ENCODE measurements at places on chromosomes 1 and 21.

- DNase-seq: no peak
Observed at GRCh38 chr1:5620997-5621396, 371.2 kb downstream of the NPHP4 start.

DNA sequence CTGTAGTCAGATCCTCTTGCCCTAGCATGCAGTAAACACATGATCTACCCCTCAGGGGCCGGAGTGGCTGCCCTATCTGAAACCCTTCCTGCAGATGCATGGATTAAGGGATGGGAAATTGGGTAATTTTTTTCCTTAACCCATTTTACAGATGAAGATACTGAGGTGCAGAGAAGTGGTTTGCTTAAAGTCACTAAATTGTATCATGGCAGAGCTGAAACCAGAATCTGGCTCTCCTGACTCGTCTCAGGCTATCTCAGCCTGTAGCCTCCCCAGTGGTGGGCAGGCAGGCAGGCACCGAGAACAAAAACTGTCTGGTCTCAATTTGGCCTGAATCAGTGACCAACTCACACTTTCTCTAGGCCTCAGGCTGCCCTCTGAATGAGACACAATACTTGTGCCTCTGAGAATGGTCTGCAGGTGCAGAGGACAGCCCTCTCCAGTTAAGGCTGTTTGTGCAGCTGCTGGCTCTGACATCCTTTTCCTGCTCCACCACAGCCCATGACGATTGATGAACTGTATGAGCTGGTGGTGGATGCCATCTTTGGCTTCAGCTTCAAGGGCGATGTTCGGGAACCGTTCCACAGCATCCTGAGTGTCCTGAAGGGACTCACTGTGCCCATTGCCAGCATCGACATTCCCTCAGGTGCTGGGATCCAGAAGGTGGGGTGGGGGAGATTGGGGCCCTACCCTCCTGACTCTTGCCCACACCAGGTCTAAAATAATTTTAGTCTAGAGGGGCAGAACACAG lies 1.5 kb downstream of the NAXE start:
- DNase-seq: no peak

DNA sequence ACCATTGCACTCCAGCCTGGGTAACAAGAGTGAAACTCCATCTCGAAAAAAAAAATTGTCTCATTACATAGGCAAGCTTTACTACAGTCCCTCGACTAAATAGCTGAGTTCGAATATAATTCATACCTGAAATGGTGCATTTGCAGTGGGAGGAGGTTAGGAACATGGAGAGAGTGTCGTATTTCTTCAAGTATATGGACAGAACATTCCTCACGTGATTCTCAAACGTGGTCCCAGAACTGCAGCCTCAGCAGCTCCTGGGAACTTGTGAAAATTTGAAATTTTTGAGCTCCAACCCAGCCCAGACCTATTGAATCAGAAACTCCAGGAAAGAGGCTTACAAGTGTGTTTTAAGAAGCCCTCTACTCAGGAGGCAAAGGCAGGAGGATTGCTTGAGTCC lies 7.2 kb downstream of the CDA start:
- DNase-seq: no peak

GRCh38 chr1:100585786-100586185 lies 47.8 kb downstream of the GPR88 start:
- no peak for DNase-seq

GRCh38 chr1:110630839-110631663 lies 24.9 kb upstream of the KCNA2 start:
- no peak for DNase-seq

- DNase-seq: no peak
Observed at GRCh38 chr1:151720974-151721787, at the start of gene RIIAD1. Gene RIIAD1 (plus strand): TSS chr1:151721522. CDS start chr1:151721537, 15 bp downstream.

- no peak for DNase-seq
Observed at GRCh38 chr21:31780944-31781343, 49.0 kb upstream of the SCAF4 start.

DNA sequence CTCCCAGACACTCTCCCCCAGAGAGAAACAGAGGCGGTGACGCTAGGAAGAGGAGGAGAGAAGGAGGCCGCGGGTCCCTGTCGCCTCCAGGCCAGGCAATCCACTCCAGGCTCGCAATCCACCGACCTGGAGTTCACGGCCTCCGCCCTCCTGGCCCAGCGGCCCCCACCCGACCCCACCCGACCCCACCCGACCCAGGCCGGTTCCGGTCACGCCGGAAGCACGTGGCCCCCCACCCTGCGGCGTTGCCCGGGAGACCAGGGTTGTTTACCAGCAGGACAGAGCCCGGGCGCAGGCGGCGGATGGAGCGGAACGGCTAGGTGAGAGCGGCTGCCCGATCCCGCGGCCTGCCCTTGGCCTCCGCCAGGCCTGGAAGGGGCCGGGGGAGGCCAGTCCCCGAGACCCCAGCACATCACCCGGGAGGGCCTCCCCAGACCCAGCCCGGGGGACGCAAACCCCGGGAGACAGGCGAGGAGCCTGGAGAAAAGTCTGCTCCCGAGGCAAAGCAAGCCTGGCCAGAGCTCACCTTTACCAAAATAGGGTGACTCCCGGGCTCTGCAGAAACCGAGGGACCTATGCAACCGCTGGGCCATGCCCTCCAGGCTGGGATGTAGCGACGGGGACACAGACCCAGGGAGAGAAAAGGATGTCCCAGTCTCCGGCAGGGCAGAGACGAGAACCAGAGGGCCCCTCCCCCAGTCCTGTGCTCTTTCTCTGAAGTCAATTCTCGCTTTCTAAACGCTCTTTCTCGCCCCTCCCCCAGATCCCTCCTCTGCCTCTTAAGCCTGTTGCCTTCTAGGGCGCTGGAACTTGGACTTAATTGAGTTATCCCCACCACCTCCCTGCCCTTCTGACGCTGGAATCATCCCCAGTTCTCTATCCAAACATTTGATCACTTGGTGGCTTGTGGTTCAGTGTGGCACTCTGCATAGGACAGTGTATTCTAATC lies at the start of the genes PLA2G2C and UBXN10:
PLA2G2C (minus strand) TSS at position 685 of the 949 bp plus-strand sequence. CDS start 9,155 bp downstream, outside the sequence.
UBXN10 (plus strand) TSS at position 263 of the 949 bp plus-strand sequence. CDS start 4,466 bp downstream, outside the sequence.
- DNase-seq: no peak

DNA sequence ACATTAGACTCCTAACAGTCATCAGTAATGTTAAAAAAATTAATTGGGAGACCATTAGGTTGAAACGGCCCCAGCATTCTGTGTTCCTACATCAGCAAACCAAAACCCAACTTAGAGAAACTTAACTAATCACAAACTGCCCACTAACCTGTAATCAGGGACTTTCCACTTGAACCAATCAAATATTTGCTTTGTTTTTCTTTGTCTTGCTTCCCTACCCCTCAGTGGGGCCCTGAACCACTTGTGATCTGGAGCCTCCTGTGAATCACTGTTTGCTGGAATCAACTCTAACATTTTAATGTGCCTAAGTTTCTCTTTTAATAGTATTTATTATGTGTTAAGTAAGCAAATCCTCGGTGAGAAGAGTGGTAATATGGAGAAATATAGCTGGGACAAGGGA lies 64.0 kb downstream of the ABCA4 start:
- DNase-seq: no peak

DNA sequence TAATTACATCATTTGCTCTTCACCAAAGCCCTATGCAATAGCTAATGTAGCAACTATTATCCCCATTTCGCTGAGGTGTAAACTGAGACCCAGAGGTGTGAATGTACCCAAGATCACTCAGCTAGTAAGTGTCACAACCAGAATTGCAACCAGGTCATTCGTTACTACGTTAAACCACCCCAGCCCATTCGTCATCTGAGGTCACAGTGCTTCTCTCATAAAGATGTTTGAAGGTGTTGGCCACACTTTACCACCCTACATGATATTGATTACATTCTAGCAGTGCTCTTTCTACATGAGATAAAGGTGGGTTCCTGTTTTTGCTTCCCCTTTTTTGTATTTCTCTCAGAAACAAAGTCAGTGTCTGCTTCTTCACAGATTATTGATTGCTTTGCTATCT lies 195.3 kb downstream of the ZBTB18 start:
- no peak for DNase-seq

DNA sequence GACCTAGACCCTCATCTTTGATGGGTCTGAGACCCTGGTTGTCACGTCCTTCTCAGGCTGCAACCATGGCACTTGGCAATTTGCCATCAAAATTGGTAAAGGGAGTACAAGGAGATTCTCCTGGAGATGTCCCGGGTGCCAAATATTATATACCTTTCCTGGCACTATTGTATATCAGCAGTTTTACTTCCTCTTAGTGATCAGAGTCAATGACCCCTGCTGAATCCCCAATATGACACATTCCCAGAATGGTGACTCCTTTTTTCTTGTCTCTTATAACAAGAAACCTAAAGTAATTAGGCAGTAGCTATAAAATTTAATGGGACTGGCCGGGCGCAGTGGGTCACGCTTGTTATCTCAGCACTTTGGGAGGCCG lies 39.6 kb upstream of the CDC42BPA start:
- DNase-seq: no peak

DNA sequence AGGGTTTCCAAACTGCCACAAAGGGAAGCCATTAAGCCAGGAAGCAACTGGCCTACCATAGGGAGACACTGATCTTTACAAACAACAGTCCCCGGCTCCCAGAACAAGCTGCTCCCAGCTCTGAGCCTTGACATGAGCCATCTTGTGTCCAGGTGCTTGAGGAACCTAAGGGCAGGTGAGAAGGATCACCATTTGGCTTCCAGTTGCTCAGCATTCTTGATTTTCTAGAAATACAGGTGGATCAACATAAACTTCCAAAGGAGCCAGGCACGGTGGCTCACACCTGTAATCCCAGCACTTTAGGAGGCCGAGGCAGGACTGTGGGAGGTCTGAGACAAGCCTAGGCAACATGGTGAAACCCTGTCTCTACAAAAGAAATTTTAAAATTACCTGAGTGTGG lies 21.6 kb downstream of the ZBTB17 start:
- DNase-seq: no peak

DNA sequence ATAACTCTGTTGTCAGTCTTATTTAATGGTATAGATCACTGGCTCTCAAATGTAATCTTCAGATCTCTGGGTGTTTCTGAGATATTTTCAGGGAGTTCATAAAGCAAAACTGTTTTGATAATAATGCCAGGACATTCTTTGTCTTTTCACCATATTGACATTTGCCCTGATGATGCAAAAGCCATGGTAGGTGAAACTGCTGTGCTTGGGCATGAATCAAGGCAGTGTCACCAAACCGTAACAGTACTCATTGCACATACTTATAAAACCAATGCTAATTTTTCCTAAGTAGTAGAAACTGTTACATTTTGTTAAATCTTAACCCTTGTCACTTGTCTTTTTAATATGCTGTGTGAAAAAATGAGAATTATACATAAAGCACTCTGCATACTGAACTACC lies 76.0 kb downstream of the RPS6KC1 start:
- DNase-seq: no peak

GRCh38 chr1:19450811-19451515 lies 34.4 kb downstream of the CAPZB start:
- DNase-seq: no peak

DNA sequence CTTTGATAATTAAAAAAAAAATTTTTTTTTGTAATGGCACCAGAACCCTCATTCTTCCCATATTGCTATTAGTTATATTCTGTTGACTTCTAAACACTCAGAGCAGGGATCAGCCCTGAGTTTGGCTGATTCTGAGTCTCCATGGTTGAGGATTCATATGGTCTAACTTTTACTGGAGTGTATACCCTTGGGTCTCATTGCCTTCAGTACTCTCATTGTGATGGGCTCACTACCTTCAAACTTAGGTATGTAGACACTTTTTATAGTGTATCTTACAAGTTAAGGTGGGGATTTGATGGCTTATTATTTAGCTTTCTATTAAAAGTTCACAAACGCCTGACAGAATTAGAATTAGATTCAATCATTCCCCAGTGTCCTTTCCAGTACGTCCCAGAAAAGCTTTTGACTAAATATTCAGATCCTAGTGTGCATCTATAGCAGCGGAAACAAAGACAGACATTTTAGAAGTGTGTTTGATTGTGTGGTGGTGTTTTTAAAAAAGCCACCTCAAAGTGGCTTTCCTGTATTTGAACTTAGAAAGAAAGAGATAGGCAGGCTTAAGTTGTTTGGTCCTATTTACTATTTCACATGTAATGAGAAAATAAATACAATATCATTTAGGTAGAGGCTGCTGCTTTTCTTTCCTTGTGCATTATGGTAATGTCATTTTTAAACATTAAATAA lies 1.4 kb downstream of the MACF1 start:
- DNase-seq: no peak

DNA sequence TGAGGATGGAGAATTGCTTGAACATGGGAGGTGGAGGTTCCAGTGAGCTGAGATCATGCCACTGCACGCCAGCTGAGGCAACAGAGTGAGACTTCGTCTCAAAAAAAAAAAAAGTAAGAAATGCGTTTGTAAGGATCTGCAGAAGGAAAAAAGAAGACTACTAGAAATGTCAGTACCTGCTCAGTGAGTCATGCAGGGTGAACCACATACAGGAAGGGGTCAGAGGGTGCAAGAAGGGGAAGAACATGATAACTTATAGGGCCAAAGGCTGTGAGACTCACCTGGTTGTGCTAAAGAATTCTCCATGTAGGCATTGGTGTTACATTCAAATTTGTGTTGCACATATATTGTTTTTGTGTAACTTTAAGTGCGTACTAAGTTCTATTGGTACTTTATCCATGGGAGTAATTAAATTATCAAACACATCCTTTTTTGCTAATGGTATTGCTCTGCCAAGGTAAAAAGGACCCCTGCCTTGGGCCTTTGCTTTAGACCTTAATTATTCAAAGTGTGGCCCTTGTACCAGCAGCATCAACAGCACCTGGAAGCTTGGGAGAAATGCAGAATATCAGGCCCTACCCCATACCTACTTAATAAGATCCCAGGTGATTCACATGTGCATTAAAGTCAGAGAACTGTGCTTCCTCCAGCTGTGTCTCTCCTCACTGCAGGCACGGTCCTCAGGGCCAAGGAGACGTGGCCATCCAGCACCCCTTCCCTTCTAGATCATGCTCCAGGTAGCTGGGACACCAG lies 96.4 kb upstream of the PPP2R5A start:
- DNase-seq: no peak

DNA sequence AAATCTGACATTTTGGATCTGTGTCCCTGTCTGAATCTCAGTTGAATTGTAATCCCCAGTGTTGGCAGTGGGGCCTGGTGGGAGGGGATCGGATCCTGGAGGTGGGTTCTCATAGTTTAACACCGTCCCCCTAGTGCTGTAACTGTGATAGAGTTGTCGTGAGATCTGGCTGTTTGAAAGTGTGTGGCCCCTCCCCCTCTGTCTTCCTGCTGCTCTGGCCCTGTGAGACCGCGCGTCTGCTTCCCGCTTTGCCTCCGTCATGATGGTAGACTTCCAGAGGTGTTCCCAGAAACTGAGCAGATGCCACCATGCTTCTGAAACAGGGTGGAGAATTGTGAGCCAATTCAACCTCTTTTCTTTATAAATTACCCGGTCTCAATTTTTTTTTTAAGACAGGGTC lies 25.0 kb downstream of the AGPAT3 start:
- no peak for DNase-seq
